ENCODE measurements at places on chromosomes 4 and X.

DNA sequence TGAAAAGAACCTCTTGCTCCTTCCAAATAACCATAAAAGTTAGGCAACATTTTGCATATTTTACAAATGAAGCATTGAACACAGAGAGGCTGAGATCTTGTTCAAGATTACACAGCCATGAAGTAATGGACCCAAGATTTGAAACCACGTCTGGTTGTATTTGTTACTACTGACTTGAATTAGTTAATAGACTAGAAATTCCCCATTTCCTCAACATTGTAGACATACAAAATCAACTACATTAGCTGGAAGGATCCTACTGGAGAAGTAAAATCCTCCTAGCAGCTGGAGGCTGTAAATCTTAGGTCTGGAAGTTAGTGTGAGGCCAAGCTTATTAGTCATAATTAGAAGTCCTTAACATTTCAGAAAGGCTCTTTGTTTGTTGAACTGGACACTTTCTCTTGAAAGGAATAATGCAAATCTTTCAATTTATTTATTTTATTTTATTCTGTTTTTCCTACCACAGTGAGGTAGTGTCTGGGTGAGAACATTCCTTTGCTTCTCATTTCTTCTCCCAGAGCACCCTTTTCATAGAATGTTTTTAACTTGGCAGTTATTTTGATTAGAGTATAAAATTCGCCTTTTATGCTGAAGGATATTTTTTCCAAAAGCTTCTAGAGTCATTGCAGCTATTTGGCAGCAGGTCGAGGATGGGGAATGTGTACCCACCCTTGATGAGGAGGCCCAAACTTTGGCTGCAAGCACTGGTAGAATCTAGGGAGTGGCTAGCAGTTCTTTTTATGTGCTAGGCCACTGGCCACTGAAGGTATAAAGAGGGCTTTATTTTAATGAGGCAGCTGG lies 62.0 kb upstream of the CLNK start:
- peak; percentile 77 for DNase-seq

DNA sequence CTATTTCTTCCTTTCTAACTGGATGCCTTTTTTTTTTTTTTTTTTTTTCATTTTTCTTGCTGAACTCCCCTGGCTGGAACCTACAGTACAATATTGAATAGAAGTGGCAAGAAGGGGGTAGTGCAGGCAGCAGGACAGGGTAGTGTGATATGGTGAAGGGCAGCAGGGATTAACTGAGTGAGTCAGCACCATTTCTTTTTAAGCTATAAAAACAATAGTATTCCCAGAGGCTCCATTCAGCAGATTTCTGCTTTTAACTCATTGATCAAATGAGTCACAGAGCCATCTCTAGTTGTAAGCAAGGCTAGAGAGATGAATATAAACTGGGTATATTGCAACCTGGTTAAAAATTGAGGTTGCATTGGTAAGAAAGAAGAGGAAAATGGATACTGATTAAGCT lies 53.6 kb upstream of the SETD7 start:
- DNase-seq: no peak

GRCh38 chr4:31787701-31788100 lies 1067.5 kb downstream of the PCDH7 start:
- DNase-seq: peak; percentile 77

DNA sequence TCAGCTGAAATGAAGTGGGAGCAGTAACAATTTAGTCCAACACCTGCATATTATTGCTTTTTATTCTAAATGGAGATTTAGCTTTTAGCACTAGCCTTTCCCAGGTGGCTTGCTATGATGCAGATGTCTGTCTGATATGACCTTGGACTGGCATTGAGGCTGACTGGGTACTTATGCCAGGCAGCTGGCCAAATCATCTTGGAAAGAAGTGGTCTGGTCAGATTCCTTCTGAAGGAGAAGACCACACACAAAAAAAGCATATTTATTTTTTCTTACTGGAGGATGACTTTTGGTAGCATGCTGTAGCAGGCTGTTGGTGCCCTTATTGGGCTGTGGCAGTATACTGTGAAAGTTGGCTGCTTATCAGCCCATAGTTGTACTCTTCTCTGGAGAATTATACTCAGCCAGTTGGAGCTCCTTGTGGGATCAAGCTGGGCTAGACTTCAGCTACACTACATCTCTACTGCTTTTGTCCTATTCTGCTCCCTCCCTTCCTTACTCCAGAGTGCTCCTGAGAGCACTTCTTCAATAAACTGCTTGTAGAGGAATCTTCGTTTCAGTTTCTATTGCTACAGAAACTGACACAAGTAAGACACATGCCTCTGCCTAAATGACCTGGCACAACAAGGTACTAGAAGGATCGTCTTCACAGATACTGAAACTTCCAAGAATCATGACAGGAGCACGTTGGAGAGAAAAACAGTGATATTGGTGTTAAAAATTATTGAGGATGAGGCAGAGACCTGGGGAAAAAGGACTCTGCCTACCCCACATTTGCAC lies 196.8 kb upstream of the RPS6KA3 start:
- no peak for DNase-seq

GRCh38 chr4:108166038-108166437 lies 2.7 kb downstream of the LEF1 start:
- DNase-seq: no peak
